ENCODE measurements at places on chromosomes 2 and 18. TPM values are rescaled to one million over a fixed set of nuclear protein-coding genes. Genes with fewer than 3 reads are reported as not detected.

LHCGR gene
- total RNA-seq: 0.26 TPM

COMMD1 gene
- total RNA-seq: 48.6 TPM

DNA sequence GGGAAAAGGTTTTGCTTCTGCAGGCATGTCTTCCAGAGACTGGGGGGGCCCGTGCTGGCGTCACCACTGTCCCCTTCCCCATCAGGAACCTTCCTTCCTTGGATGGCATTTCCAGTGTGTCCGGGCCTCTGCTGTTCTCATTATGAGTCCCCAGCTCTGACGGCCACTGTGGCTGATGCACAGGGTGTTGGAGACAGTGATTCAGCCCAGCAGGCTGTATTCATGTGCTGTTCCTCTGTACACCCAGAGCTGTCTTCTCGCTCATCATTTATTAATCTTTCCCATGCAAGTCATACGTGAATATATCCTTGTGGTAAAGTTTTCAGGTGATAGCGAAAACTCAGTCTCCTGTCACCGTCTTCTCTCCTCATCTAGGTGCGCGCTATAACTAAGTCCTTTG lies 57.7 kb downstream of the ASAP2 start:
- no peak for DNase-seq

DNA sequence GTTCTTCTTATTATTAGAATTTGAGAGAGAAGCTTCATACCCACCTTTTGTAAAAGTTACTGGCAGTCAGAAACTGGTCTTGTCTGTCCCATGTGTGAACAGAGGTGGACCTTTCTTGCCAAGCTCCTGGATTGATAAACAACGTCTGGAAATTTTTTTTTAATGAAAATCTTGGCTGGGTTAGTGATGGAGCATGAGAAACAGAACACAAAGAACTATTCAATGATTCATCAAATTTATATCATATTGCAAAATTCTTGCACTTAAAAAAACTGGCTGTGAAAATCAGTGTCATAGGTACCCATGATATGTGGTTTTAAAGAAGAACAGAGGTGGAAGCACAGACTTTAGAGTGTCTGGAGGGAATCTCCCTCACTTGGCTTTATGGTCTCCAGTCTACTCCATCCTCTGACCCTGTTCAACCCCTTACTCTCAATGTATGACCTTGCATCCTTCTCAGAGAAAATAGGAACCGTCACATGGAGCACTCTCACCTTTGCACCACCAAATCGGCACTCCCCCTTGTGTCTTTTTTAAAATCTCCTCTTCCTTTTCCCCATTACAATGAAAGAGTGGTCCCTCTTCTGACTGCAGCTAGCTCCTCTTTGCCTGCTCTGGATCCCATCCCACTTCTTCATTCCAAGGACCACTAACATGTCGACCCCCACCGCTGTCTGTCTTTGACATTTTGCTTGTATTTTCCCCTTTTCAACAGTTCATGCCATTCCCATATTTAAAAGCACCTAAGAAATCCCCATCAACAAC lies 58.2 kb downstream of the COPS8 start:
- DNase-seq: no peak
